HT1080 (cell line): ENCODE measurements at places on chromosomes 1 and 21. TPM values are rescaled to one million over a fixed set of nuclear protein-coding genes. Genes with fewer than 3 reads are reported as not detected.

DNA sequence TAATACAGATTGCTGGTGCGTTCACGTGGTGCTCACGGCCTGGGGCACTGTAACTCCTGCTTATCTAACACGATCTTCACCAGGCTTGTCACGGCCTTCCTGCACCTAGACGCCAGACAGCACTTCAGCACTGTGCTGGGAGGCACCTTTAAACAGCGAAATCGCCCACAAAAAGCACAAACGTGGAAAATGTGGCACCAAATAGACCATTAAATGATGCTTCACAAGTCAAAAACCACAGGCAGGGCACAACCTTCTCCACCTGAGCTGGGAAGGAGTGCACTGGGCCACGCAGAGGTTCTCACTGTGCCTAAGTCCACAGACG is 20.0 kb downstream of the IBA57 start:
- no peak for DNase-seq

DNA sequence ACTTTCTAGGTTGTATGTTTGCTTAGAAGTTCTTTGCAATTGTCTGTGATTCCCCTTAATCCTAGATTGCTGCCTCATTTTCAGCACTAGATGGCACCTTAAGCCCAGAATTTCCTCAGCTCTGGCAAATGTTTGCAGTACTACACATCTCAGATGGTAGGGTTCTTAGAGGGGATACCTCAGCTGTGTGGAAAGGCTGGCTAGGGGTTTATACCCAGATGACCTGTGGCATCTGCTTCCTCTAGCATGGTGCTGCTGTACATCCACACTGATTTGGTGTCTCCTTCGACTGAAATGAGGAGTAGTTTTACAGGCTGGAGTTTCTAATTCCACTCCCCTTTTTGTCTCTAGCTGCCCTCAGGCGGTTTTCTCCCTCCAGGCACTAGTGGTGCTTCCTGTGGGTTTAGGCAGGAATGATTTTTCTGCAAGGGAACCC is 23.5 kb downstream of the ASB17 start:
- peak; percentile 59 for DNase-seq

DNA sequence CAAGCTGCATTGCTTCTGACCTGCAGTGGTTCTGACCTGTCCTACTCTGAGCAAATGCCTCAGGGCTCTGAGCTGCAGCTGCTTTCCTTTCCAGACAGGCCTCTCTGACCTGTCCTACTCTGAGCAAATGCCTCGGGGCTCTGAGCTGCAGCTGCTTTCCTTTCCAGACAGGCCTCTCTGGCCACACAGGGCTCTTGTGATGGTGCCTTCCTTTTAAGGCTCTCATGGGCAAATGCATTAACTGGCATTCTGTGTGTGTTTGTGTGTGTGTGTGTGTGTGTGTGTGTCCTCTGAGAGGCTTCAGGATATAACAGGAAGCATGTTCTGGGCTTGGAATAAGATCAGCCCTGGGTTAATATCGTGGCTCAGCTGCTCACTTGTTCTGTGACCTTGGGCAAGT is 131.3 kb downstream of the NTPCR start:
- peak; percentile 17 for DNase-seq

- peak; percentile 18 for DNase-seq
Observed at GRCh38 chr1:243731974-243732625, 117.9 kb downstream of the AKT3 start.

- DNase-seq, result no peak
Observed at GRCh38 chr1:216325336-216325735, 97.9 kb downstream of the USH2A start.

GRCh38 chr1:200893411-200893901 is 1.2 kb upstream of the INAVA start:
- no peak for DNase-seq

DNA sequence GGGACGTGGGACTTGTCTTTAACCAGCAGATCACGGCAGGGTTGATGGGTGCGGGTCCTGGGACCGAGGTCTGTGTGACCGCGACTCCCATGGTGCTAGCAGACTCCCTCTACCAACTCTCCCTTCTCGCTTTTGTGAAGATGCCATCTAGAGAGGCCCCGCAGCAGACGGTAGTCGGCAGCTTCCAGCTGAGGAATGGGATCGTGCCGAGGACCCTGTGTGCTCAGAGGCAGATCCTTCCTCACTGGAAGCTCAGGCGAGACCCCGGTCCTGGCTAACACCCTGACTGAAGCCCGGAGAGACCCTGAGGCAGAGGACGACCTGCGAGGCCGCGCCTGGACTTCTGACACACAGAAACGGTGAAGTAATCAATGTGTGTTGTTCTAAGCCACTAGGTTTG is 12.5 kb upstream of the SPATC1L start:
- DNase-seq, result no peak

GRCh38 chr1:59016390-59016789 is 232.5 kb upstream of the JUN start:
- DNase-seq, result no peak

GRCh38 chr1:62159940-62160348 is 34.7 kb upstream of the L1TD1 start:
- no peak for DNase-seq

DNA sequence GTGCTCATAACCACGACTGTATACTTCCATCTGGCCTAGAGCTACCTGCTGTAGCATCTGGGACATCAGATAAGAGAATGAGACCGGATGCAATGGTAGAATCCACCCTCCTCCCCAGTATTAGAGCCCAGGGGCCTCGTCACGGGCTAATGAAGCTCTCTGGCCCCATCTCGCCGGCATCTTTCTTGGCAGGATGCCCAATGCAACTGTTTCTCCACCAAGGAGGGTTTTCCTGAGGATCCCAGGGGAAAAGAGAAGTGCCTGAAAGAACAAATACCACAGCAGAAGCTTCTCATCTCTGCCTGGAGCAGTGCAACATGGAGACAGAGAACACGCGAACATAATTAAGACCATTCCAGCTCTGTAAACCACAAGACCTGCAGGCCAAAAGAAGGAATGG is 80.0 kb downstream of the VWA5B1 start:
- DNase-seq, result no peak

GRCh38 chr1:204178487-204179281 is 12.5 kb upstream of the REN start:
- DNase-seq, result no peak

GRCh38 chr21:42552407-42553336 is 39.0 kb downstream of the SLC37A1 start:
- no peak for DNase-seq

GRCh38 chr1:41738475-41738874 is 180.2 kb downstream of the HIVEP3 start:
- no peak for DNase-seq

DNA sequence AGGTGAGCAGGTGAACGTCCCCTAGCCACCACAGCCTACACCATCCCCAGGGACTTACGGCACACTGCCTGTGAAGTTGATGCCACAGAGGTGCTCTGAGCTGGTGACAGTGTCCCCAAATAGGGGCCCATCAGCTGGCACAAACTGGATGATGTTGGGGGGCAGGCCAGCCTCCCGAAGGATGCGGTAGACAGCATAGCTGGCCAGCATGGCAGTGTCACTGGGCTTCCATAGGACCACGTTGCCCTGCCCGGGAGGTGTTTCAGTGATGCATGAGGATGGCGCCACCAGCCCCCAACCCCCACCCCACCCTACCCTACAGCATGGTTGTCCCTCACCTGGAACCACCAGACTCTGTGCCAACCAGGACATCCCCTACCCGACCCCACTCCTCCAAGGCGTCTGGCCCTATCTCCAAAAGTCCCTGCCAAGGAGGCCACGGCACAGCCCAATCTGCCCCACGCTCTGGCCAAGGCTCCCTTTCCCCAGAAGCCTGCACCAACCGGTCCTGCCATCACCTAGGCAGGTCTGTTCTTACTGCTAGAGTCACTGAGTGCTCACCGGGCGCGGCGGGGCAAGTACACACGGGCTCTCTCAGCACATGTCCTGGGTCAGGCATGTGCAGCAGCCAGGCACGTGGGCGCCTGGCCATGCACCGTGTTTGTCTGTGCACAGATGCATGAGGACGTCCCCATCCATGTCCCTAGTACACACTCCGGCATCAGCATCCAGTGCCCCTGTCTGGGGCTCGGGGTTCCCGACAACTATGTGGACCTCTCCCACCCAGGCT is 20.5 kb downstream of the ALDH4A1 start:
- no peak for DNase-seq

- DNase-seq, result no peak
Observed at GRCh38 chr1:77582905-77583304, 99.6 kb downstream of the ZZZ3 start.

DNA sequence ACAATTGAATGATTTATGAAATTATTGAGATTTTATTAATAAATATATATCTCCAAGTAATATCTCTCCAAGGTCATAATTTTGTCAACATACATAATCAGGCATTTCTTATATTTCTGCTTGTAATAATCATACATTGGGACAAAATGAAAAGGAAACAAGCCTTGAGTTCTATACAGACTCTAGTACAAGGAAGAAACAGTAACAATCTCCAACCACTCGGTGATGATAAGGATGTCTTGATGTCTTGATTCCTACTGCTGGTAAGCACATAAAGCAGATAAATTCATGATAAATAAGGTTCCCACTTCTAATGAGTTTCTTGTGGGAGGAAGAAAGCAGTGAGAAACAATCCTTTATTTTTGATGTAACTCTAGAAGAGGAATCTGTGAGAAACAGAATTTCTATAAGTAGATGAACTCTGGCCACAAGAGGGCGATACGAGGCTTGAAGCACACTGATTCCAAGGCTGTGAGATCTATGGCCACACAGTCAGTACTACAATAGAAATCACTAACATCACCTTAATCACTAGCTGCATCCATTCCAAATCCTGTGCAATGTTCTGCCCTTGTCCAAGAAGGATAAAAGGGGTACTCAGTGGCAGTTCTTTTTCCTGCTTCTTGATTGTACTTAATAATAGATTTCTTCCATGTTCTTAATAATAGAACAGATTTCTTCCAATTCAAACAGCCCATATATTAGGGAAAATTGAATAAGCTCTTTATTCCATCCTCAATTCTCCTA is 41.4 kb upstream of the LRRC8B start:
- peak; percentile 49 for DNase-seq

- DNase-seq, result no peak
Observed at GRCh38 chr1:180532854-180533253, 25.9 kb upstream of the OVAAL start.

DNA sequence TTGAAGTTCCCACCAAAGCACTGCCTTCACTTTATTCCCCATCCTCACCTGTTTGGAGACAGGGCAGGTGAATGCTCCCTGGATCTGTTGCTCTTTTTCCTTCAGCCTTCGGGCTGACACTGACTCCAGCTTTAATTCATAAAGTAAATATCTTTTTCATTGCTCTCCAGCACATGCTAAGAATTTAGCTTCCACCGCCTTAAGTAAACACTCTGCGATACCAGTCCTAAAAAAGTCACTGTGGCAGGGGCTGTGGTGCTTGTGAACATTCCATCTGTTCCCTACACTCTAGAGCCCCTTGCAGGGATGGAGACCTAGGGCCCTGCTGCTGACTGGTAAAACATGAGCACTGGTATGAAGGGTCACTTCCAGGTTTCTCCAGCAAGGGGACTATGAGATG is 896 bp upstream of the PLA2G2A start:
- DNase-seq, result no peak

GRCh38 chr1:11948822-11949458 is 14.4 kb downstream of the PLOD1 start:
- peak; percentile 28 for DNase-seq

- DNase-seq, result no peak
Observed at GRCh38 chr21:43937051-43937832, 72.2 kb downstream of the AGPAT3 start.

- peak; percentile 49 for DNase-seq
Observed at GRCh38 chr1:199041173-199041914, 402.5 kb downstream of the PTPRC start.

STYXL2 gene
- total RNA-seq, result 0.07 and 0.14 TPM in 2 replicates

IRF6 gene
- 0.05 TPM in 1 of 2 replicates, not detected in the other for total RNA-seq

HES2 gene
- 0.08 and 0.13 TPM in 2 replicates for total RNA-seq

PRRX1 gene
- total RNA-seq, result not detected in 2 replicates

PDZK1IP1 gene
- not detected in 2 replicates for total RNA-seq

CD5L gene
- 0.27 TPM in 1 of 2 replicates, not detected in the other for total RNA-seq

CCDC185 gene
- total RNA-seq, result not detected in 2 replicates

CHODL gene
- total RNA-seq, result not detected in 2 replicates

OPTC gene
- not detected in 2 replicates for total RNA-seq

PGD gene
- total RNA-seq, result 115 and 129 TPM in 2 replicates
